ENCODE measurements at places on chromosomes 1 and 21. TPM values are rescaled to one million over a fixed set of nuclear protein-coding genes. Genes with fewer than 3 reads are reported as not detected.
A peak's percentile ranks its signal among the peaks of the same experiment; 100 is the strongest.

- DNase-seq: no peak
These were observed 55.2 kb downstream of the FGGY start for GRCh38 chr1:59352065-59352464.

- no peak for DNase-seq
These were observed 11.6 kb upstream of the TNFSF18 start for GRCh38 chr1:173062150-173062938.

SPAG17 gene
- total RNA-seq: not detected

GRCh38 chr1:159932296-159933285 is 7.3 kb upstream of the TAGLN2 start:
- DNase-seq: no peak

DNA sequence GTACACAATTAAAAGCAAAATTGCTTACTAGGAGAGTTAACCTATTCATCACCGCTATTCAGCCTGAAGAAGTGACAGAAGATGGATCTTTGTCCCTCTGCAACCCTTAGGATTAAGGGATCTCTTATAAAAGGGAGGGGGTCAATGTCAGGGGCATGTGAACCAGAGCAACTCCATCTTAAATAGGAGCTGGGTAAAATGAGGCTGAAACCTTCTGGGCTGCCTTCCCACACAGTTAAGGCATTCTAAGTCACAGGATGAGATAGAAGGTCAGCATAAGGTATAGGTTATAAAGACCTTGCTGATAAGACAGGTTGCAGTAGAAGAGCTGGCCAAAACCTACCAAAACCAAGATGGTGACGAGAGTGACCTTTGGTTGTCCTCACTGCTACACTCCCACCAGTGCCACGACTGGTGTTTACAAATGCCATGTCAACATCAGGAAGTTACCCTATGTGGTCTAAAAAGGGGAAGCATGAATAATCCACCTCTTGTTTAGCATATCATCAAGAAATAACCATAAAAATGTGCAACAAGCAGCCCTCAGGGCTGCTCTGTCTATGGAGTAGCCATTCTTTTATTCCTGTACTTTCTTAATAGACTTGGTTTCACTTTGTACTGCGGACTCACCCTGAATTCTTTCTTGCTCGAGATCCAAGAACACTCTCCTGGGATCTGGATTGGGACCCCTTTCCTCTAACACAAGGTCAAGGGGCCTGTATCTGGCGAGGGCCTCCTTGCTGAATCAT is 35.3 kb upstream of the NEK2 start:
- no peak for DNase-seq

- no peak for DNase-seq
These were observed 311 bp downstream of the SPEN start for GRCh38 chr1:15847893-15848142.

GRCh38 chr21:44530903-44531605 is 8.9 kb downstream of the KRTAP10-1 start:
- DNase-seq: no peak

DNA sequence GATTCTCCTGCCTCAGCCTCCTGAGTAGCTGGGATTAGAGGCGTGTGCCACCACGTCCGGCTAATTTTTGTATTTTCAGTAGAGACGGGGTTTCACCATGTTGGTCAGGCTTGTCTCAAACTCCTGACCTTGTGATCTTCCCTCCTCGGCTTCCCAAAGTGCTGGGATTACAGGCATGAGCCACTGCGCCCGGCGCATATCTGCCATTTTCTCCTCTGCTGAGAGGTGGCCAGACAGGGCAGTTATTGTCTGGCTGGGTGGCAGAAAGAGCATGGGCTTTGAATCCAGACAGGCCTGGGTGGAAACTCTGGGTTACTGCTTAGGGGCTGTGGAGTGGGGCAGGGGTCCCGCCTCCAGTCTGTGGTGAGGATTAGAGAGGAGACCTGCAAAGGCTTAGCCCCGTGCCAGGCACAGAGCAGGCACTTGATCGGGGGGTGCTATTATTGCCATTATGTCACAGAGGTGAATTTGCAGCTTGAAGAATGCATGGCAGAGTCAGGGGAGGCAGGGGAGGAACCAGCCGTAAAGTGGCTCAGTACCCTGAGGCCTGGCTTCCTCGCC is 73.9 kb downstream of the MAN1C1 start:
- no peak for DNase-seq

DNA sequence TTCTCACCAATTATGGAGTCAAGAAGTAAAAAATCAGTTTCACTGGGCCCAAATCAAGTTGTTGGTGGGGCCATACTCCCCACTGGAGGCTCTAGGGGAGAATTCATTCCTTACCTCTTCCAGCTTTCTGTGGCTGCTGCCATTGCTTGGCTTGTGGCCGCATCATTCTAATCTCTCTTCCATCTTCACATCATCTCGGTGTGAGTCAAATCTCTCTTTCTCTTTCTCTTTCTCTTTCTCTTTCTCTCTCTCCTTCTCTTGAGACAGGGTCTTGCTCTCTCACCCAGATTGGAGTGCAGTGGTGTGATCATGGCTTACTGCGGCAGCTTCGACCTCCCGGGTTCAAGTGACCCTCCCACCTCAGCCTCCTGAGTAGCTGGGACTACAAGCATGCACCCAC is 28.1 kb downstream of the FAM89A start:
- no peak for DNase-seq

GRCh38 chr1:184299406-184299790 is 87.4 kb upstream of the C1orf21 start:
- DNase-seq: peak; percentile 69

ZBTB40 gene
- 9.7 TPM for total RNA-seq

GIPC2 gene
- total RNA-seq: 32.3 TPM

DNA sequence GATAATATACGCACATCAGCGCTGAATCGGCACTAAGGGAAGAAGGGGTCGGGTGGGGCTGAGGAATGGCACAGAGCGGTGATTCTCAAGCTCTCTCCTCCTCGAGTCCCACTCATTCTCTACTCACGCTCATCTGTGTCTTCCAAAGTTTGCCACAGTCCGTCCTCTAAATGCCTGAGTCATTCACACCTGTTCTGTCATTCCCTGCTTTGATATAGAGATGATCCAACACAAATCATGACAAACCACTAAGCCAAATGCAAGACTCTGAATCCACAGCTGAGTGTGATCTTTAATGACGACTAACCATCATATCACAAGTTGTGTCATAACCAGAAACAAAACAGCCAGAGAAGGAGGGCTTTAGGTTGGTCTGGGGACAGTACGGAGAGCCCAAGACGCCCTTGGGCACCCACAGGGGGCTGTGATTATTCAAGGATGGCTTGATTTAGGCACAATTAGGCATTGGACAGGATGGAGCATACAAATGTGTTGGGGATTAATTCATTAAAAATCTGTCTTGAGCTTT is 501.5 kb downstream of the KIF26B start:
- no peak for DNase-seq

PRAMEF5 gene
- total RNA-seq: not detected

- no peak for DNase-seq
These were observed 300.3 kb downstream of the ZP4 start for GRCh38 chr1:237590386-237590785.

- no peak for DNase-seq
These were observed 107.0 kb downstream of the DAB1 start for GRCh38 chr1:57316861-57317260.

DNA sequence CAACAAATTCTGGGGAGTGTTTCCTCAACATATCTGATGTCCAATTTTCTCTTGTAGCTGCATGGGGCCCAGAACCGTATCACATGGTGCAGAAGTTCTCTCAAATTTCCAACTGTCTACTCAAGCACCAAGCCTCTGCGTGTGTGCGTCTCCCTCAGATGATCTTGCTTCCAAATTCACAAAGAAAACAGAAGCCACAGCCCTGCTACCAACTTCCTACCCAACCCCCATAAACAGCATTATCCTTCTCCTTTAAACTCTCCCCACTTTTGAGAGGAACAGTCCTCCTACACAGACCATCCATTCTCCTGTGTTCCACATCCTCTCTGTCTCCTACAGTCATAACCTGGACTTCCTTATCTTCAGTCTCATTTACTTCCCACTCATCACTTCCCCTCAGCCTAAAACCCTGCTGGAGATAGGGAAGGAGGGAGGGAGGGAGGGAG is 354.1 kb downstream of the SMYD3 start:
- DNase-seq: no peak

GRCh38 chr1:6848816-6849215 is 63.6 kb downstream of the CAMTA1 start:
- no peak for DNase-seq

GRCh38 chr1:156226116-156226538 is 13.3 kb downstream of the PMF1 start:
- DNase-seq: no peak

KCNQ4 gene
- total RNA-seq: not detected

- DNase-seq: no peak
These were observed 34.4 kb downstream of the ALPL start for GRCh38 chr1:21543598-21543997.

GRCh38 chr1:79825551-79825950 is 819.0 kb upstream of the ADGRL4 start:
- DNase-seq: no peak

GRCh38 chr1:111515291-111516004 is 12.0 kb upstream of the ADORA3 start:
- DNase-seq: peak; percentile 11

KIAA0319L gene
- 31.5 TPM for total RNA-seq

- peak; percentile 17 for DNase-seq
These were observed 127.9 kb upstream of the SLC45A1 start for GRCh38 chr1:8189931-8190483.

GRCh38 chr1:77188770-77189169 is 30.5 kb downstream of the PIGK start:
- DNase-seq: peak; percentile 7

TNFSF18 gene
- 50.3 TPM for total RNA-seq

All from lung microvascular endothelial cell (primary cell).